ENCODE measurements at places on chromosomes 11 and 22.

DNA sequence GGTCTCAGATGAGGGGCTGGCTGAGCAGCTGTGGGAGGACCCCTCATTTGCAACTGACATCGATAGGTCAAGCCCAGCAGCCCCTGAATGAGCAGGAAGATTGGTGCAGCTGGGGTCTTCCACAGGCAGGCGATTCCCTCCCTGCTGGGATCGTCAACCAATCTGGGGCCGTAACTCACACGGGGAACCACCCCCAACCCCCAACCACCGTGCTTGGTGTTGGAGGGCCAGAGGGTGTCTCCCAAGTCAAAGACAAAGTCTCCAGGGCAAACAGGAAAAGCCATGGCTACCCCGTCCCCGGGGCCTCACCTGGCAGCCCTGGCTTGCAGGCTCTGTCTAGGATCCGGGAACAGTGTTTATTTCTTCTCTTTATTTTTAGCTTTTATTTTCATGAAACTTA lies 26.9 kb upstream of the SCUBE1 start:
- DNase-seq, result no peak

- no peak for DNase-seq
Observed at GRCh38 chr11:117313828-117314768, 2.0 kb downstream of the BACE1 start.

- no peak for DNase-seq
Observed at GRCh38 chr11:110297726-110298300, 1.4 kb upstream of the RDX start.

GRCh38 chr22:29095459-29095858 lies 22.6 kb downstream of the KREMEN1 start:
- DNase-seq, result no peak

- DNase-seq, result no peak
Observed at GRCh38 chr22:17431179-17431578, 61.9 kb downstream of the CECR2 start.

- no peak for DNase-seq
Observed at GRCh38 chr11:64842366-64842759, 2.1 kb downstream of the CDC42BPG start.

DNA sequence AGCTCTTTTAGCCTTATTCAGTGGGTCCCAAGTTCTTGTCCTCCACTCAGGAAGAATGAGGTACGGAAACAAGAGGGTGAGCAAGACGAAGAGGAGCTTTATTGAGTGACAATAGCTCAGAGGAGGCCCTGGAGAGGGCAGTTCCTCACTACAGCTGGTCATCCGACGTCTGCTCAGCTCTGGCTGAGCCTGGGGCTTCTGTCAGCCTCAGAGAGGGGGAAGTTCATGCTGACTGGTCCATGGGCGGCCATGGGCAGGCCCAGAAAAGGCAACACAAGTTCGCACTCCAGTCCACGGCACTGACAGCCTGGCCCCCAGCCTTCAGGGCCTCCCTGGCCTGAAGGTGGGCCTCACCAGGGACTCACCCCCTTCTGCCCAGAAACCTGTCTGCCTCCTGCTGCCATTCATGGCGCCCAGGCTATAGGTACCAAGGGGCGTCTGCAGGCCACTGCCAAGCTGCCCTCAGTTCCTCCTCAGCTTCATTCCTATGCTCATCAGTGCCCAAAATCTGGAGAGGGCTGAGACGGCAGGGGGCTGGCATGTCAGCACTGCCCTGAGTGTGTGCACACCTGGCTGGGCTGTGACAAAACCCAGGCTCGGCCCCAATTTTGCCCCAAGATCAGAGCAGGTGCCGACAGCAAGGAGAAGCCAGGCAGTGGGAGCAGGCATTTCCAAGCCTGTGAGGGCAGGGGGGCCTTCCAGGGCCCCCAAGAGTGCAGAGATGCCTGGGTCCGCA lies 21.7 kb upstream of the KIAA0930 start:
- DNase-seq, result no peak

GRCh38 chr22:23212061-23213021 lies 32.0 kb downstream of the BCR start:
- DNase-seq, result no peak

DNA sequence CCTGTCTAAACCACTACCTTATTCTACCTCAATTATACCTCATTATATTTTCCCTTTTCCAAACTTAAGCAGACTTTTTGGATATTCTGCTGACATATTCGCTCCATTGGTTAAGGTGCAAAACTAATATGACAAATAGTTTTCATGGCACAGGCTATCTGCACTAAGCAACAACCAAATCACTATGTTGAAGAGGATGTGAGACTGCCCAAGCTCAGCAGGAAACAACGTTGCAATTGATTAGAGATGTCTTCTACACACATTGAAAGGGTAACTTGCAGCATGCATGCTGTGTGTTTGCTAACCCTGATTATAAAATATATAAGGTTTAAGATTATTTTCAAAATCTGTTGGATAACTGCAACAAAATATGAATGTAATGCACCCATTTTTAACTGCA lies 61.6 kb downstream of the STK33 start:
- no peak for DNase-seq

- DNase-seq, result no peak
Observed at GRCh38 chr11:63897459-63898146, 19.4 kb downstream of the RCOR2 start.

- DNase-seq, result no peak
Observed at GRCh38 chr22:43823353-43823908, 11.3 kb upstream of the EFCAB6 start.

DNA sequence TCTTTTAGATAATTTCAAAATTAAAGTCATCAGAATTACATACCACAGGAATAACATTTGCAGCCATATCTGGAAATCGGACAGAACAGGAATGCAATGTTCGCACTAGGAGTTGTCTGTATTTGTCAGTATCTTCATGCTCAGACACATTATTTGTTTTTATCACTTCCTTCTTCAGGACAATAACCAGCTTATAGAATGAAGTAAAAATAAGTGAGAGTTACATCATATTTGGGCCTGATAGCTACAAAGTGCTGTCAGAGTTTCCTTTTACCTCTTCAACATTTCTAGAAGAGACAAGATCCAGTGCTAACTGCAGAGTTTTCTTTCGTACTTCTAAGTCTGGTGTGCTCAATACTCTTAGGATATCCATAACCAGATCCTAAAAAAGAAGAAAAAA lies 18.9 kb downstream of the COPB1 start:
- DNase-seq, result no peak

DNA sequence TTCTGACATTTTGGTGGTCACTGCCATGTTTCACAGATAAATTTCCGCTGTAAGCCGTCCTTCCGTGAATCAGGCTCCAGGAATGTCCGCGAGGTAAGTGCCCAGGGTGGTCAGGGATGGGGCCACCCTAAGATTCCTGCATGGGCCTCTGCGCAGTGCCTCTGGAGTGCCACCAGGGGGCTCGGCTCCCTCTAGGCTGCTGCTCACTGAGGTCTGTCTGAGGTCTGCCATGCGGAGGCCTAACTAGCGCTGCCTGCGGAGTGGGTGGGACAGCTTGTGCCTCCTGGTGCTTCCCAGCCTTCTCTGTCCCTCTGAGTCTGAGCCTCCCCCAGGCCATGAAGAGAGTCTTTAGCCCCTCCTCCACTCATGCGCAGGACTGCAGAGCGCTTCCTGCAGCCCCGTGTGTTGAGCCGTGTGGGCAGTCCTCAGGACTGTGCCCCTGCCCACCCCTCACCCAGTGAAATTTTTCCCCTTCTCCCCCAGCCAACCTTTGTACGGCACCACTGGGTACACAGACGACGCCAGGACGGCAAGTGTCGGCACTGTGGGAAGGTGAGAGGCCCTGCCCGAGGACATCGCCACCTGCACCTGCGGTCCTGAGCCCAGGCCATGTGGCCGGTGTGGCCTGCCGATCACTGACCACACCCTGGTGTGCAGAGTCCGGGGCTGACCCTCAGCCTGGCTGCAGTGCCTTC lies 11.9 kb upstream of the MDK start:
- DNase-seq, result no peak

DNA sequence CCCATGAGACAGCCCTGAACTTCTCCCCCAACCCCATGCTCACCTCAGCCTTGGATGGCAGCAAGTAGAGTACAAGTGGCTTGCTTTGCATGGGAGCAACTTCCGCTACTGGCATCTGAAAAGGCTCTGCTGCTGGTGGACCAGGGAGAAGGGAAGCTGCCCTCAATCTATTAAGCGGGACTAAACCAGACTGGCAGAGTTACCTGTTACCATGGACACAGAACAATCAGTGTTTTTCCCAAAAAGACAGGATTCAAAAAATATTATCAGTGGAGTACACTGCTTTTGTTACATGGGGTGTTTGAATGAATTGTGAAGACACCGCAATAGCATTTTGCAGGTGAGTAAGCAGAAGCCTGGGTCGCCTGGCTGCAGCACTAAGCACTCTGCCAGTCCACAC lies 631.4 kb upstream of the B3GAT1 start:
- DNase-seq, result no peak

- no peak for DNase-seq
Observed at GRCh38 chr11:108368134-108368533, 99.2 kb downstream of the C11orf65 start.

GRCh38 chr11:107752949-107753822 lies 41.3 kb upstream of the SLN start:
- DNase-seq, result no peak

DNA sequence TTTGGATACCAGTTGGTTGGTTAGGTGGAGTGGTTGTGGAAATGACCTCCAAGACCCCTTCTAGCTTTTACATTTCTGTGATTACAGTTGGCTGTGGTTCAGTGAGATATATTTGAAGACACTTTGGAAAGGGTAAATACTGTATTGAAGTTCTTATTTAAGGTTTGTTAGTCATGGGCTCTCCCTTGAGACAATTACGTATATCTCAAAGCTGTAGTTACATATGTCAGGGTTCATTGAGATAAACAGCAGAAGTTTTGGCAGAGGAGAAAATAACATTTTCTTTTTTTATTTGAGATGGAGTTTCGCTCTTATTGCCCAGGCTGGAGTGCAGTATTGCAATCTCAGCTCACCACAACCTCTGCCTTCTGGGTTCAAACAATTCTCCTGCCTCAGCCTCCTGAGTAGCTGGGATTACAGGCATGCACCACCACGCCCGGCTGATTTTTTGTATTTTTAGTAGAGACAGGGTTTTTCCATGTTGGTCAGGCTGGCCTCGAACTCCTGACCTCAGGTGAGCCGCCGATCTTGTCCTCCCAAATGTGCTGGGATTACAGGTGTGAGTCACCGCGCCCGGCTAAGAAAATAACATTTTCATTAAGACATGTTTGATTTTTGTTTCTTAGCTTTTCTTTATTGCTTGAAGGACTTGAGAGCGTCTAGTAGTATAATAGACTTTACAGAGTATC lies 1.9 kb downstream of the RNF121 start:
- DNase-seq, result no peak

- no peak for DNase-seq
Observed at GRCh38 chr11:70825893-70826540, 426.4 kb downstream of the SHANK2 start.

DNA sequence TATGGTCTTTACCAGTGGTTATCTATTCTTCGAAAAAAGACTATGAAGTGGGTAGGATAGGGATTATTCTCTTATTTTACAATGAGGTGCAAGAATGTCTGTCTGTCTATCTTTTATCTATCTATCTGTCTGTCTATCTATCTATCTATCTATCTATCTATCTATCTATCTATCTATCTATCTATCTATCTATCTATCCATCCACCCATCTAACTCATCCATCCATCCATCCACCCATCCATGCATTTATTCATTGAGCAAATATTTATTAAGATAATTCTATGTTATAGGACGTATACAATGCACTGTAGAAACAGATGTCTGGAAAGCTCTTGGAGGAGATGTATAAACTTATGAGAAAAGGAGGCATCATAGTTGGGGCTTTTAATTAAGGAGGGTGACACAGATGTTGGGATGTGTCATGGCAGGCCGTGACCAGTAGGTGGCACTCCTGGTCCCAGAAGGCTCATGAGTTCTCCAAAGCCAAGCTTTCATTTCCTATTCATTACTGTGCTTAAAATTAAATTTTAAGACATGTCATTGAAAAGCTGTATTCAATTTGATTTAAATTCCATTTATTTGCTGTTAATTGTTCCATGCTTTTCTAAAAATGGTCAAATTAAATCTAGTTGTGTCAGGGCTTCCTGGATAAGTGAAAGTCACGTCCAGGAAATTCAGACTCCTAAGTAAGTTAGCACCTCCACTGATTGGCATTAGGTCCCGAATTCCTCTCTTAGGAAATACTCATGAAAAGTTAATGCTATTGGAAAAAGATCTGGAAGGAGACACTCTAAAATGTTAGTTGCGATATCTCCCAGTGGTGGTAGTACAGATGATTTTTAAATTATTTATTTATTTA lies 19.0 kb upstream of the E2F8 start:
- DNase-seq, result no peak

DNA sequence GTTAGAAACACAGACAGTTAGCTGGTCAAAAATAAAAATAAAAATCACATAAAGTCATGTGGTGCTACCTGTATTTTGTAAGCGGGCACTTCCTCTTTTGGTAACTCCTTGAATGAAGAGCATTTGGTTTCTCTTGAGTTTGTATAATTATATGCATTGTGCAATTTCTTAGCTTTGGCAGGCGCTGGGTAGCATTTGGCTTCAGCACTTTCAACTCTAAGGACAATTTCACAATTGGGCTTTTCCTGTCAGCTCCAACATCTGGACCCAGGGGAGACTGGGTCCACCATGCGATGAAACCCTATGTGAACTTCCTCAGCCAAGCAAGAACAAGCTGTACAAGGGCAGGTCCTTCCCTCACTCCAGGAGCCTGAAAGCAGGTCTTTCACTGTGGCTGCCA lies 169.1 kb downstream of the RRAS2 start:
- no peak for DNase-seq

DNA sequence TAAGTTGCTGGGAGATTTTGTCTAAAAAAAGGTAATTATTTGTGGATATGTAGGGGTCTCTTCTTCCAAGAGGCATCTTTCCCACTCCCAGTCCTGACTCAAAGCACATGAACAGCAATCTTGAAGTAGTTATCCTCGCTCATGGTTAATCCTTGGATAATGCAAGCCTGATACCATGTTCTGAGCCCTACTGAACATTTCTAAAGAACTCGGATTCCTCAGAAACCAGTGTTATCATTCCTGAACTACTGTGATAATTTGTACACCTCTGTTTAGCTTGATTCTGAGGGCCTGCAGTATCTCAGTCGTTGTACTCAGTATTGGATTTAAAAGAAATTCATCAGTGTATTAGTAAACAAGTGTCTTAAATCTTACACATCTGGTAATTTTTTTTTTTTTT lies 22.3 kb upstream of the RCE1 start:
- no peak for DNase-seq

GRCh38 chr11:60389279-60389910 lies 6.9 kb upstream of the MS4A14 start:
- no peak for DNase-seq

DNA sequence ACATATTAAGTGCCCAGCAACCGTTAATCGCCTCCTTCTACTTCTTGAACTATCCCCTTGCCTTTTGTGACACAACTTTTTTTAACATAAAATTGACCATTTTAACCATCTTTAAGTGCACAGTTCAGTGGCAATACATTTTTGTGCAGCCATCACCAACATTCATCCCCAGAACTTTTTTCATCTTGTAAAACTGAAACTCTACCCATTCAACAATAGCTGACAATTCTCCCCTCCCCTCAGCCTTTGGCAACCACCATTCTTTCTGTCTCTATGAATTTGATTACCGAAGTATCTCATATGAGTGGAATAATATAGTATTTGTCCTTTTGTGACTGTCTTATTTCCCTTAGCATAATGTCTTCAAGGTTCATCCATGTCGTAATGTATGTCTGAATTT lies 66.0 kb downstream of the MICAL2 start:
- no peak for DNase-seq

GRCh38 chr22:46416891-46417580 lies 81.5 kb downstream of the TRMU start:
- no peak for DNase-seq
